ENCODE measurements at places on chromosomes 2 and 18.

GRCh38 chr2:147860009-147860408, 15.2 kb downstream of the ACVR2A start:
- no peak for DNase-seq

- no peak for DNase-seq
Observed at GRCh38 chr2:241230435-241230834, 42.0 kb downstream of the ANO7 start.

DNA sequence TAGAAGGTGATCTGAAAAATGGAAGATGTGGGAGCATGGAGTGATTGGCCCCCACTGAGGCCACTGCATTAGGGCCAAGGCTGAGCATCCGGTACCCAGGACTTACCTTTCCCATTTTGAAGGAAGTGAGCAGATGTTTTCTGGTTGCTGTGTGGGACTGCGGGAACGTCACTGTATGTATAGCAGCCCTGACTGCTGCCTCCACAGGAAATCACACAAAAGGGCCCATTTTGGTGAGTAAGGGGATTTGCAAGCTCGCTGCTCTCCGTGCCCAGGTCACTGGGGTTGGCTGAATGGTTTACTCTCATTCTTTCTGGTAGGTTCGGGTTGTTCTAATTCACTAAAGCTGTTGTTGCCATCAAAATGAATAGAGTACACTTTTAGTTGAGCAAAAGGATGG, at the start of gene CRYGB:
Gene CRYGB, minus strand, starts transcription at position 153 of the 400 bp plus-strand sequence. Its CDS starts 38 bp downstream, at position 115.
- DNase-seq = no peak

GRCh38 chr18:49212819-49213218, 247.6 kb downstream of the DYM start:
- DNase-seq = peak; percentile 68

DNA sequence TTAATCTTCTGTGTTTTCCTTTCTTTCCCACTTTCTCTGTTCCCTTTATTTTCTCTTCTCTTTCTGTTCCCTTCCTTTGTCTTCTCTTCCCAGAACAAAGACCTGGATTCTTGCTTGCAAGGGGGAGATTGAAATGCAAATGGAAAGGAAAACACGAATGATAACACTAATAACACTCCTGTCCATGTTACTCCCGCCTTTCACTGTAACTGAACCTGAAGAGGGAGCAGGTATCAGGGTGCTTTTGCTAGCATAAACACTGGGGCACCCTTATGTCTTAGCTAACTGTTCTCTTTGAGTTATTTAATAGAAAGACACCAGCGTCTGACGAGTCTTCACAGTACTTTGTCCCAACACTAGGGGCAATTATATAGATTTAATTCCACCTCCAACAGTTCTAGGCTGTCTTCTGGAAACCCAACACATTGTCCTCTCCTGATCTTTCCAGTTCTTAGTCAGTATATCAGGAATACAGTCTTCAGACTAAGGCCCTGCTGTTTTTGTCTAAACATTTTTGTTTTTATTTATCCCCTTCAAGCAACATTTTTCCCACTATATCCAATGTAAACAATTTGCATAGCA, 99.2 kb downstream of the PTPRM start:
- DNase-seq = no peak

All from fibroblast of skin of back (primary cell).